GM12878 (cell line): ENCODE measurements at places on chromosomes 13 and 19. TPM values are rescaled to one million over a fixed set of nuclear protein-coding genes. Genes with fewer than 3 reads are reported as not detected.

DNA sequence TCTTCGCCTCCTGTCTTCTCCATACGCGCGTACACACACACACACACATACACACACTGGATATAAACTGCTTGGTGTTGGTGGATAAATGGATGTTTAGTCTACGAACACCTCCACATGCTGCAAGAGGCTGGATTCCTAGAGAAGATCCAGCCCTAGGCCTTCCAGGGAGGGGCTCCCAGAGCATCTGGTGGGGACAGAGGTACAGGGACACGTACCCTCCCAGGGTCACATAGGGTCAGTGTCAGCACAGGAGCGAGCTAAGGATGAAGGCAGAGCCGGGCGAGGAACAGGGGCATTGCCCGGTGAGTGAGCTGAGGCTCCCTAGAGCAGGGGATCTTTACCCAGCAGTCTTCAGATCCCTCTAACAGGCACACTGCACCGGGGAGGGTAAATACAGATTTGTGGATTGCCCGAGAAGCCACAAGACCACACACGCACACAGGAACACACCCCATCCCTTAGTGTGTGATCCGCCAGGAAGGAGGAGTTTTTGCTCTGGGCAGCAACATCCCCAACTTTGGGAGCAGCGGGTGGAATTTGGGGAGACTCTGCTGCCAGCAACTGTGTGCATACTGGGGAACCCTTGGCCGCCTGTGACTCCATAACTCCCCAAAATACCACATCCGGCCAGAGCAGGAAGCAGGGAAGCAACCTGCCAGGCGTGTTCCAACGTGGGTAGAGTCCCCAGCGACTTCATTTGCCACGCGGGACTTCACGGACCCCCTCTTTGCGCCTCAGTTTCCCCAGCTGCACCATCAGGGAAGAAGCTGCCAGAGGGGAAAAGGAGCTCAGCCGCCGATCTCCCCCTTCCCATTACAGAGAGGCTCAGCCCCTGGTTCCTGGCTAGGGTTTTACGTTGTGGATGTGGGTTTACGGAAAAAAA is 5.8 kb upstream of the TLE2 start:
- peaks cover 16% of the 10 kb centered on the region for H3K4me1 ChIP-seq
- peak; percentile 1 for DNase-seq
- H3K27me3 ChIP-seq: peaks cover 2% of the 10 kb centered on the region
- peak overlapping the region; percentile 74 for H3K4me3 ChIP-seq
- H3K36me3 ChIP-seq: no peaks in the 10 kb centered on the region
- peak overlapping the region; percentile 71 for H3K27ac ChIP-seq

GRCh38 chr19:47379381-47379938 is 30.3 kb downstream of the DHX34 start:
- H3K36me3 ChIP-seq: peaks cover 5% of the 10 kb centered on the region; the same call in 1 of the 2 replicates
- DNase-seq: no peak

GRCh38 chr13:82458169-82458568 is 1424.1 kb downstream of the SLITRK1 start:
- no peak overlapping the region for H3K27ac ChIP-seq
- no peaks in the 10 kb centered on the region for H3K4me1 ChIP-seq
- no peaks in the 10 kb centered on the region for H3K27me3 ChIP-seq
- no peaks in the 10 kb centered on the region for H3K36me3 ChIP-seq

DNA sequence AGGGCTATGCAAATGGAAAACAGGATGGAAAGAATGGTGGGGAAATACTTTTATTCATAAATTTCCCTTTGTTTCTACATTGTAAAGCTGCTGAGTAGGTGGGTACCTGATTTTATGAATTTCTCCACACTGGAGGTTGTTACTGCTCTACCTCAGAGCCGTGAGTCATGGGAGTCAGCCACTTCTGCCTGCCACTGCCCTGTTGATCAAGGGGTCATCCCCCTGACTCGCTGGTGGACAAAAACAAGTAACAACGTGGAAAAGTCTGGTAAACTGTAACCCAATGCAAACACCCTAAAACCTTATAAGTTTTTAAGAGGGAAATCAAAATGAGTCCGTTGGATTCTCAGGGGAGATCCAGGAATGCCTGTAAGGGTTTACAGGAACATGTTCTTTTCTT is 329.5 kb downstream of the ATP8A2 start:
- H3K4me1 ChIP-seq: no peaks in the 10 kb centered on the region
- DNase-seq: no peak
- no peak overlapping the region for H3K27ac ChIP-seq
- H3K4me3 ChIP-seq: no peak overlapping the region
- no peaks in the 10 kb centered on the region for H3K27me3 ChIP-seq

Gene ZNF799
- 3.1 and 3.5 TPM in 2 replicates for total RNA-seq

DNA sequence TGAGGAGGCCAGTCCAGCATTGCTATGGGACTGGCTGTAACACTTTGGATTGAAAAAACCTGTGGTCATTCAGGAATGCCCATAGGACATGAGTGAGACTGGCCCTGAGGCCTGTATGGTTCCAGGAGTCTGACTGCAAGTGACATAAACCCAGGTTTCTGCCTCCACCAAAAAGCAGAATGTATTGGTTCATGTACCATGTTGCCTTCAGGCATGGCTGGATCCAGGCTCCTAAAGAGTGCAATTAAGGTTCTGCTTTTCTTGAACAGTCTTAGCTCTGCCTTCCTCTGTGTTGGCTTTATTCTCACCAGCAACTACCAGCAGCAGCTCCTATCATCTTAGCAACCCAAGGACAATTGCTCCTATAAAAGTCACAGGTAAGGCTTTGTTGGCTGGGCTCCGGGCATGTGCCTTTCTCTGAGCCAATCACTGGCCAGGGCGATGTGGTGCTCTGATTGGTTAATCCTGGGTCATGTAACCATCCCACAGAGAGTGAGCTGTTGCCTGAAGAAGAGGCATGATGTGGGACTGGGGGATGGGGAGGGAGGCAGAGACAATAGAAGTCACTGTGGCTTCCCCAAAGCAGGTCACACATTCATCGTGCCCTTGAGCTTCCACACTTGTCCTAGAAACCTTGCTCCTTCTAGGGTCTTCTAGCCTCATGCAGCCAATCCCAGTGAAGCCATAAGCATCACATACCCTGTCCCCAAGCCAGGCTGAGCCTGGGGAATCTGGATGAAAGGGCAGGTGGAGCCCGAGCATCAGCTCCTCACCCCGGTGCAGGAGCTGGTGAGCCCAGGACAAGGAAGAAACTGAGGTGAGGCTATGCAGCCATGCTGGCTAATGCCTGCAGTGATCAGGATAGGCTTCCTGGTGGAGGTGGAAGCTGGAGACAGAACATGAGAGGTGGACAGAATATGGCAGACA is 123.9 kb downstream of the URI1 start:
- no peak for DNase-seq
- H3K27me3 ChIP-seq: no peaks in the 10 kb centered on the region; the same call in 1 of the 2 replicates
- H3K27ac ChIP-seq: no peak overlapping the region

GRCh38 chr19:46739290-46739771 is 6.5 kb upstream of the FKRP start:
- H3K4me1 ChIP-seq: peaks cover 14% of the 10 kb centered on the region
- no peaks in the 10 kb centered on the region for H3K27me3 ChIP-seq
- no peak for DNase-seq
- no peak overlapping the region for H3K27ac ChIP-seq

GRCh38 chr13:78299832-78300623 is 303.3 kb downstream of the POU4F1 start:
- DNase-seq: no peak
- H3K4me1 ChIP-seq: no peaks in the 10 kb centered on the region
- H3K27ac ChIP-seq: no peak overlapping the region
- no peaks in the 10 kb centered on the region for H3K36me3 ChIP-seq
- no peaks in the 10 kb centered on the region; the same call in 1 of the 2 replicates for H3K27me3 ChIP-seq
- no peak overlapping the region for H3K4me3 ChIP-seq

- no peaks in the 10 kb centered on the region for H3K36me3 ChIP-seq
- no peak overlapping the region for H3K4me3 ChIP-seq
- no peaks in the 10 kb centered on the region for H3K27me3 ChIP-seq
- H3K27ac ChIP-seq: no peak overlapping the region
Measured at GRCh38 chr19:17379221-17379631, 2.1 kb upstream of the PLVAP start.

- no peak for DNase-seq
- peaks cover 9% of the 10 kb centered on the region for H3K4me1 ChIP-seq
- H3K4me3 ChIP-seq: peak overlapping the region; percentile 43; the same call in 1 of the 2 replicates
- no peaks in the 10 kb centered on the region for H3K36me3 ChIP-seq
- H3K27ac ChIP-seq: no peak overlapping the region
Measured at GRCh38 chr13:27952876-27953675, 16.0 kb downstream of the CDX2 start.

Gene ZNF491
- total RNA-seq: 0.26 and 0.51 TPM in 2 replicates

- H3K27ac ChIP-seq: no peak overlapping the region
- H3K36me3 ChIP-seq: no peaks in the 10 kb centered on the region
- H3K4me3 ChIP-seq: no peak overlapping the region
- H3K4me1 ChIP-seq: no peaks in the 10 kb centered on the region
Measured at GRCh38 chr13:48096670-48097069, 1.8 kb upstream of the MED4 start.

DNA sequence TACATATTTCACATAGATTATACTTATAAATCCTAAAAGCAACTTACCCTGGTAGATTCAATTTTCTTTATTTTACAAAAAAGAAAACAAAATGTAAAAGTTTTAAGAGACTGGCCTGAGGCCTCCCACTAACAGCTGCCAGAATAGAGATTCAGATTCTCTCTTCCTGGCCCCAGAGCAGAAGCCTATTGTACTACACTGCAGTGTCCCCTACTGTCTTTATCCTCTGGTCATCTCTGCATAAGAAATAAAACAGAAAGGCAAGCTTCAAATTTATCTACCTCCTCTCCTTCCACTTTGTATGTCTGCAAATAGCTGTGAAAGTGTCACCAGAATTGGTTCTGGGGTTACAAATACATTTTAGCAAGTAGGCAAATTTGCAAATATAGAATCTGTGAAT is 1004.1 kb upstream of the PCDH9 start:
- H3K4me3 ChIP-seq: no peak overlapping the region
- no peak for DNase-seq
- H3K27me3 ChIP-seq: no peaks in the 10 kb centered on the region
- H3K36me3 ChIP-seq: no peaks in the 10 kb centered on the region
